H1 (cell line): ENCODE measurements at places on chromosomes 5 and 9. TPM values are rescaled to one million over a fixed set of nuclear protein-coding genes. Genes with fewer than 3 reads are reported as not detected.

DNA sequence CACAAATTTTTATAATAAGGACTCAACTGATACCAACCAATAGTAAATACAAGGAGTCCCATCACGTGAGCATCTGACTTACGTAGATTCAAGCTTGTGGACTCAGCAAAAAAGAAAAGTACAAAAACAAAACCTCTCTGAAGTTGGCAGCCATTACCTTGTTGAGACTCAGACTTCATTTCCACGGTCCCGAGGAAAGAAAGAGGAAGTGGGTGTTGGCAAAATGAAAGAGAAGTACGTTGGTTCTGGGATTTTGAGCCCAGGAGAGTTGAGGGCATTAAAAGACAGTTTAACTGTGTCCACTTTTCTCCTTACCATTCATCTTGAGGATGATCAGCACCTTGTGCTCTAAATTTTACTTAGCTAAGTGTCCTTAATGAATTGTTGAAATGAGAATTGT lies 26.7 kb downstream of the NCBP1 start:
- H3K4me3 ChIP-seq, result no peak overlapping the region
- H3K27me3 ChIP-seq, result no peaks in the 10 kb centered on the region
- no peak overlapping the region for H3K27ac ChIP-seq

DNA sequence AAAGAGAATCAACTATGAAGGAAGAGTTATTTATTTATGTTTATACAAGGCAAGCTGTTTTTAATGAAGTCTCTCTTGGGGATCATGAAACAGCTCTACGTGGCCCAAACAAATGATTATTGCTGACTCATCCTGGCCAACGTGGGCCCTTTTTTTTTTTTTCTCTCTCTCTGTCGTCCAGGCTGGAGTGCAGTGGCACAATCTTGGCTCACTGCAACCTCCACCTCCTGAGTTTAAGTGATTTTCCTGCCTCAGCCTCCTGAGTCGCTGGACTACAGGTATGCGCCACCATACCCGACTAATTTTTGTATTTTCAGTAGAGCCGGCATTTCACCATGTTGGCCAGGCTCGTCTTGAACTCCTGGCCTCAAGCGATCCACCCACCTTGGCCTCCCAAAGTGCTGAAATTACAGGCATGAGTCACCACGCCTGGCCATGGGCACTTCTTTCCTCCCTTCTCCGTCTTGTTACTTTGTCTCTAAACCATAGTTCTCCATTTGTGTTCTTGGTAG lies 98.3 kb downstream of the BASP1 start:
- H3K4me3 ChIP-seq, result no peak overlapping the region
- DNase-seq, result no peak
- H3K27ac ChIP-seq, result no peak overlapping the region
- no peaks in the 10 kb centered on the region for H3K36me3 ChIP-seq
- H3K4me1 ChIP-seq, result no peaks in the 10 kb centered on the region

- peaks cover 14% of the 10 kb centered on the region for H3K4me1 ChIP-seq
- no peak for DNase-seq
- no peaks in the 10 kb centered on the region for H3K27me3 ChIP-seq
Observed at GRCh38 chr5:81854915-81855314, 104.0 kb upstream of the SSBP2 start.

DNA sequence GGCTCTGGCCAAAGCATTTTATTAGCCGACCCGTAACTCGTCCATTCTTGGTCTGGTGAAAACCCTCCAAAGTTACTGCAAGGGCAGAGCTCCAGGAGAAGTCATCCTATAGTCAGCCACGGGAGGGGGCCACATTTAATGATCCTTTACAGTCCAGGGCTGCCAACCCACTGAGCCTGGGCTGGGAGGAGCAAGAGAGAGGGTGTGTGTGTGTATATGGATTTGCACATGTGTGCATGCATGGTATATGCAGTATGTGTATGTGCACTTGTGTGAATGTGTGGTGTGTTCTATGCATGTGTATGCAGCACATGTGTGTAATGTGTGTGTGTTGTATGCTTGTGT lies 4.2 kb upstream of the RASGEF1C start:
- H3K4me3 ChIP-seq, result no peak overlapping the region
- DNase-seq, result no peak
- H3K27ac ChIP-seq, result no peak overlapping the region
- H3K36me3 ChIP-seq, result no peaks in the 10 kb centered on the region

The OMD gene
- total RNA-seq, result not detected in 2 replicates

DNA sequence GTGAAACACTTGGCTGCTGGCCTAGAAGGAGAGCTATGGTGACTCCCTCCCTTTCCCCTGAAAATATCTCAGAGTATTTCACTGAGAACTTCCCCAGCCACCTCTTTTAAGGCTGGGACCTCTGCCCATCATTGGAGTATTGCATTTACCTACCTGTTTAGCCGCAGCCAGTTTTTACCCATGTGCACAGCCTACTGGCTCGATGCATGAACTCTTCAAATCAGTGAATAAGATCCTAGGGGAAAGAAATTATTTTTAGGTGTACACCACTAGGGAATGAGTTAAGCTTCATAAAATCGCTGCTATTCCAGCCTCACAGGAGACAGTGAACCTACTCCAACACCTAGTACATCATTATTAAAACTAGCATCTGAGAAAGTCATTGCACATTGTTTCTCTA lies 16.8 kb upstream of the FAM174A start:
- no peak for DNase-seq
- H3K36me3 ChIP-seq, result no peaks in the 10 kb centered on the region
- no peaks in the 10 kb centered on the region for H3K27me3 ChIP-seq
- no peak overlapping the region for H3K27ac ChIP-seq
- no peak overlapping the region for H3K4me3 ChIP-seq

- no peak overlapping the region for H3K4me3 ChIP-seq
- H3K4me1 ChIP-seq, result no peaks in the 10 kb centered on the region
- H3K27me3 ChIP-seq, result no peaks in the 10 kb centered on the region
- H3K27ac ChIP-seq, result no peak overlapping the region
Observed at GRCh38 chr5:142156839-142157463, 48.4 kb downstream of the NDFIP1 start.

DNA sequence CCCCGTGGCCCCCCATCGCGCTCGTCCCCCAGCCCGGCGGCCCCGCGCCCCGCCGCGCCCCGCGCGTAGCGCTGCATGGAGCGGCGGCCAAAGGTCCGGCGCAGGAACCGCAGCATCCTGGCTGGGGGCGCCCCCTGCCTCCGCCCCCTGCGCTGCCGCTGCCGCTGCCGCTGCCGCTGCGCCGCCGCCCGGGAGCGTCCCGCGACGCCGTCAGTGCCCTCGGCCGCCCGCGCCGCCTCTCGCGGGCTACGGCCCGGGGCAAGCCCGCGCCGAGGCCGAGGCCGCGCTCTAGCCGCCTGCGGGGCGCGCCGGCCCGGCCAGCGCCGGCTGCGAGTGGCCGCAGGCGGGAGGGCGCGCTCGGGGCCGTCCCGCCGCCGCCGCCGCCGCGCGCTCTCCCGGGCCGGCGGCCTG lies 523 bp downstream of the EPB41L4B start:
- peaks cover 21% of the 10 kb centered on the region for H3K4me1 ChIP-seq
- H3K36me3 ChIP-seq, result no peaks in the 10 kb centered on the region
- no peak for DNase-seq
- no peak overlapping the region for H3K27ac ChIP-seq
- H3K4me3 ChIP-seq, result peak overlapping the region; percentile 81; the same call in 1 of the 2 replicates

- peaks cover 19% of the 10 kb centered on the region for H3K36me3 ChIP-seq
- no peaks in the 10 kb centered on the region; the same call in 1 of the 2 replicates for H3K4me1 ChIP-seq
- no peak overlapping the region for H3K4me3 ChIP-seq
- DNase-seq, result no peak
Observed at GRCh38 chr5:34791761-34792244, 47.2 kb upstream of the TTC23L start.

GRCh38 chr9:13557746-13558145 lies 278.3 kb upstream of the MPDZ start:
- no peaks in the 10 kb centered on the region for H3K4me1 ChIP-seq
- no peaks in the 10 kb centered on the region for H3K27me3 ChIP-seq
- H3K36me3 ChIP-seq, result no peaks in the 10 kb centered on the region
- H3K27ac ChIP-seq, result no peak overlapping the region

DNA sequence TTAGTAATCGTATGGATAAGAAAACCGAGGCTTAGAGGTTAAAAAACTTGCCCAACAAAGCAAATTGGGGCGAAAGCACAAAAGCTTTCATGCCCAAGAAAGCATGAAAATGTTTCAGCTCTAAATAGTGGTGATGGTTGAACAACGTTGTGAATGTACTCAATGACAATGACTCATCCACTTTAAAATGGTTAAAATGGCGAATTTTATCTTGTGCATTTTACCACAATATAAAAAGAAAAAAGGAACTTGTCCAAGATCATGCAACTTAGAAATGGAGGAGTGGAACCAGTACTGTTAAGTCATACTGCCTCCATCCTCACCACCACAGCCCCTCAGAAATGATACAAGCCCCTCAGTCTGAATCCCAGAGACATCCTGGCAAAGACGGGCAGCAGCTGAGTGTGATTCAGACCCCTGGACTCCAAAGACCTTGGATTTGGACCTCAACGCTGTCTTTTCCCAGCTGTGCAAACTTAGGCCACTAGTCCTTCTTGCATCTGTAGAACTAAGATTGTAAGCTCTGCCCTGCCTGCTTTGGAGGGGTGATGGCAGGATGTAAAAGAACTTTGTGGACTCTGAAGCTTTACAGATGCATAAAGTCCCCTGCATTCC lies 158.4 kb downstream of the GABBR2 start:
- no peaks in the 10 kb centered on the region for H3K4me1 ChIP-seq
- H3K36me3 ChIP-seq, result no peaks in the 10 kb centered on the region
- H3K27me3 ChIP-seq, result no peaks in the 10 kb centered on the region
- DNase-seq, result no peak
- no peak overlapping the region for H3K4me3 ChIP-seq

GRCh38 chr9:121889990-121890563 lies 203.0 kb downstream of the TTLL11 start:
- no peak overlapping the region for H3K4me3 ChIP-seq
- H3K27me3 ChIP-seq, result no peaks in the 10 kb centered on the region
- H3K27ac ChIP-seq, result no peak overlapping the region
- DNase-seq, result no peak

The BICD2 gene
- total RNA-seq, result 22.8 and 22.9 TPM in 2 replicates

- H3K36me3 ChIP-seq, result no peaks in the 10 kb centered on the region
- no peaks in the 10 kb centered on the region for H3K27me3 ChIP-seq
- no peak overlapping the region for H3K27ac ChIP-seq
- peaks cover 23% of the 10 kb centered on the region for H3K4me1 ChIP-seq
- DNase-seq, result no peak
- H3K4me3 ChIP-seq, result peak overlapping the region; percentile 61
Observed at GRCh38 chr9:113566016-113566711, 102.6 kb downstream of the RGS3 start.

GRCh38 chr5:170418736-170419135 lies 29.6 kb upstream of the KCNMB1 start:
- H3K27me3 ChIP-seq, result no peaks in the 10 kb centered on the region
- H3K36me3 ChIP-seq, result no peaks in the 10 kb centered on the region
- H3K4me1 ChIP-seq, result no peaks in the 10 kb centered on the region
- H3K4me3 ChIP-seq, result no peak overlapping the region
- DNase-seq, result no peak

- no peak overlapping the region for H3K4me3 ChIP-seq
- DNase-seq, result no peak
- H3K27me3 ChIP-seq, result no peaks in the 10 kb centered on the region
- no peaks in the 10 kb centered on the region for H3K4me1 ChIP-seq
Observed at GRCh38 chr5:44675296-44675695, 133.5 kb upstream of the MRPS30 start.

The SLC6A3 gene
- 0.46 and 0.48 TPM in 2 replicates for total RNA-seq

DNA sequence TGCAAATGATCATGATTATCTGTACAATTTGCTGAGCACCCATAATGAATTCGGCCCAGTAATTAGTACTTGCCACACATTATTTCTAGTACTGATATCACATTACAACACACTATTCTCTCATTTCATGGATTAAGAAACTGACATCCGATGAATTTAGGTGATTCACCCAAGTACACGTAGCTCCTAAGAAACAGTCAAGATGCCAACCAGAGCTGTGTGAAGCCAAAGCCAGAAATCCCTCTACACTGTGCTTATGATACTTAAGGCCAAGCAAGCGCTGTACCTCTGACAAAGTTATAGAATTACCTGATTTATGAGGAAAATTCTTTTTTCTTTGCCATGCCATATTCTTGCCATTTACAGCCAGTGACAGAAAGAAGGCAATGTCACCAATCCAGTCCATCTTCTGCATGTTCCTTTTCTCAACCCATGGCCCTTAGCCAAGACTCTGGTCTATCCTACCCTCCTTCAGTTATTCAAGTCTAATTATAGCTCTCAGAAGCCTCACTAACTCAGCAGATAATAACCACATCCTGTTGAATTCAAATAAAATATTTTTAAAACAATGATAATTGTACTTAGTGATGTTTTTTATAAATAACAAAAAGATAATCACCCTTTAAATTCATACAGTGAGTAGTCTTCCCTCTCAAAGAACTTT lies 74.3 kb upstream of the PTGER4 start:
- no peak overlapping the region for H3K4me3 ChIP-seq
- no peaks in the 10 kb centered on the region for H3K27me3 ChIP-seq
- H3K4me1 ChIP-seq, result no peaks in the 10 kb centered on the region
- H3K27ac ChIP-seq, result no peak overlapping the region
- no peak for DNase-seq

The MARCOL gene
- not detected in 2 replicates for total RNA-seq

DNA sequence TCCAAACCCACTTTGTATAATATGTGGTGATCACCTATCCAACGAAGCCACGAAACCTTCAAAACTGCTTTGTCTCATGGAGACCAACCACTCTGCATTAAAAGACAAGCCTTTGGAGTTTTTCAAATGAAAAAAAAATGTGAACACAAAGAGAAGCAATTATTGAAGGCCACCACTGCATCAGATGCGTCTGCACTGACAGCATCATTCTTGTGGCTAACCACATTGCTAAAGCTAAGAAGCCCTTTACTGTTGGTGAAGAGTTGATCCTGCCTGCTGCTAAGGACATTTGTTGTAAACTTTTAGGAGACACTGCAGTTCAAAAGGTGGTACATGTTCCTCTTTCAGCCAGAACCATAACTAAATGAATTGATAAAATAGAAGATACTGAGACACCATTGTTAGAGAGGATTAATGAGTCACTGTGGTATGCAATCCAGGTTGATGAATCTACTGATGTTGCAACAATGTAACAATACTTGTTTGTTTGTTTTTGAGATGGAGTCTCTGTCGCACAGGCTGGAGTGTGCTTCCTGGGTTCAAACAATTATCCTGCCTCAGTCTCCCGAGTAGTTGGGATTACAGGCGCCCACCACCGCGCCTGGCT lies 45.4 kb downstream of the TAF11L14 start:
- no peak for DNase-seq
- H3K27ac ChIP-seq, result no peak overlapping the region
- H3K36me3 ChIP-seq, result no peaks in the 10 kb centered on the region
- H3K27me3 ChIP-seq, result no peaks in the 10 kb centered on the region
- H3K4me3 ChIP-seq, result no peak overlapping the region

The CARD19 gene
- 21.2 and 27.7 TPM in 2 replicates for total RNA-seq

The RAB3C gene
- total RNA-seq, result 18.3 and 19.6 TPM in 2 replicates
